Activated effector memory CD4-positive, alpha-beta T cell treated with anti-CD3 and anti-CD28 coated beads, Interleukin-2, amount 50 U/mL, for 16 hours (primary cell): ENCODE measurements at places on chromosomes 2 and 18.
A peak's percentile ranks its signal among the peaks of the same experiment; 100 is the strongest.

DNA sequence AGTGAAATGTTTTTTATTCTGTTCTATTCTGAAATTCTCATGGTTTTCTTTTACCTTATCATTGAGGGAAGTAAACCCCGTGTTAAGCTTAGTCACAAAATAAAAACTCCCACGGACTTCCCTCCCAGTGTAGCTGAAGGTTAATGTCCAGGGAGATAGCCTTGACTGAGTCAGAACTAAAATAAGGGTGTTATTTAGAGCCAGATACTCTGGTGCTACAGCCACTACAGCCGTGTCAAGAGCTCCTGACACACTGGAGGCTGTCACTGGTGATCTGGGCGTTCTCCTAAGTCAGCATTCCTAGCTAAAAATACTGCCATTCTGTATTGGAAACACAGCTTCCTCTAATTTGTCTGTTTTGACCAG, 82.0 kb upstream of the RANBP2 start:
- no peak for DNase-seq

DNA sequence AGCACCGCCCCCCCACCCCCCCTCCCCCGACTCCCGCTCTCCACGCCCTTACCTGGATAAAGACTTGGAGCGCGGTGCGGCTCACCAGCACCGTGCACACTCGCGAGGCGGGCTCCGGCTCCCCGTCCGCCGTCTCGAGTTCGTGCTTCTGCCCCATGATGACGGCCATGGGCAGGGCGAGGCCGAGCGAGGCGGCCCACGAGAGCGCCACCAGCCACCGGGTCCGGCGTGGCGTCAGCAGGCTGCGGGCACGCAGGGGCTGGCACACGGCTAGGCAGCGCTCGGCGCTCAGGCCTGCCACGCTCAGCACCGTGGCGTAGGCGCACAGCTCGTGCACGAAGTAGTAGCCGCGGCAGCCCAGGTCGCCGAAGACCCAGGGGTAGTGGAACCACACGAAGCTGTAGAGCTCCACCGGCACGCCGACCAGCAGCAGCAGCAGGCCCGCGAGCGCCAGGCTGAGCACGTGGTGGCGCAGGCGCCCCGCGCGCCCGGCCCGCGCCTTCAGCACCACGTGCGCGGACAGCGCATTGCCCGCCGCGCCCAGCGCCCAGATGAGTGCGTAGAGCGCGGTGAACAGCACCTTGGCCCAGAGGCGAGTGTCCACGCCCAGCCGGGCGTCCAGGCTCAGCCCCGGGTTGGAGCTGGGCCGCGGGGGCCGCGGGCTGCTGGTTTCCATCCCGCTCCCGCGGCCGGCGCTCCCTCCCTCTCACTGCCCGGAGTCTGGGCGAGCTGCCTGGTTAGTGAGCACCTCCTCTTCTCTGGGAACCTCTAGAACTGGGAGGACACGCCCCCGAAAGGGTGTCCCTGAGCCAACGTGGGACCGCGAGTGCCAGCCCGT, at the start of gene NTSR2:
Gene NTSR2 (minus strand): TSS at position 742 of the 838 bp plus-strand sequence. CDS start 66 bp downstream, at position 676.
- DNase-seq: no peak

DNA sequence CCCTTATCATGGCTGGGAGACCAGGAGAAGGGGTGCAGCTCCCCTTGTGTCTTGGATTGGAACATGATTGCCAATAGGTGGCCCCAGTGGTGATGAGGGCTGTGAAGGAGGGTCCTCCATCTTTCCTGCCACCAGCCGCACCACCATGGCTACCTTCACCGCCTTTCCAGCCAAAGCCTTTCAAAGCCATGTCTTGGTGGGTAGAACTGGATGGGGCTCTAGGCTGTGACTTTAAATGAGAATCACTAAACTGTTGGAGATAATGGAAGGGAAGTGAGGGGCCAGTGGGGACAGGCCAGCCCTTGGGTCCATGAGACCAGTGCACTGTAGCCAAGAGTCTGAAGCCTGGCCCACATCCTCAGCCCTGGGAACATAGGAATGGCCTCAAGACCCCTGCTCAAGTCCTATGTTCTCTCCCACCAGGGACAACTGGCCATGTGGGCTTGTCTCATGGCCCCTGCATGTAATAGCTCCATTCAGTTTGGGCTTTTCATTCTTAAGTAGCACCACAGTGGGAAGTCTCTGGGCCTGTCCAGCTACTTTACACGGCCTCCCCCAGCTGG, 345.7 kb downstream of the DYSF start:
- peak; percentile 36 for DNase-seq

GRCh38 chr2:23567161-23567756, 182.3 kb downstream of the KLHL29 start:
- no peak for DNase-seq

- no peak for DNase-seq
Observed at GRCh38 chr18:8365528-8365927, 243.7 kb upstream of the RAB12 start.

- DNase-seq: peak; percentile 74
Observed at GRCh38 chr18:58135701-58136331, 91.8 kb downstream of the NEDD4L start.

- no peak for DNase-seq
Observed at GRCh38 chr18:34857320-34857719, 147.2 kb downstream of the DTNA start.

DNA sequence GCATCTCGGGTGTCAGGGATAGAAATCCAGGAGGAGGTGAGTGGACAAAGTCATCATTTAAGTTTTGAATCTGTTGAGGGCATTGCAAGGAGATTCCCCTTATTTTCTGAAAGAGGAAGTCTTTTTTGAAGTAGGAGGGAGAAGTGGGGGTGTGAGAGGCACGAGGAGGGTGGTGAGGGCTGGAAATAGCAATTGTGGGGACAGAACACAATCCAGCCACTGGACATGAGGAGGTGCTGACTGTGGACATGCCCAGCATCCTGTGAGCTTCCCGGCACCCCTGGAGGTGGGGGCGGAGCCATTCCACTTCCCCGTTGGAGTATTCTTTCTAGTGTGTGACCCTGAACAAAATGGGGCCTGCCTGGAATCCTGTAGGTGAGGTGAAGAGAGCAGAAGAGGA, 310.7 kb upstream of the EPAS1 start:
- DNase-seq: no peak

DNA sequence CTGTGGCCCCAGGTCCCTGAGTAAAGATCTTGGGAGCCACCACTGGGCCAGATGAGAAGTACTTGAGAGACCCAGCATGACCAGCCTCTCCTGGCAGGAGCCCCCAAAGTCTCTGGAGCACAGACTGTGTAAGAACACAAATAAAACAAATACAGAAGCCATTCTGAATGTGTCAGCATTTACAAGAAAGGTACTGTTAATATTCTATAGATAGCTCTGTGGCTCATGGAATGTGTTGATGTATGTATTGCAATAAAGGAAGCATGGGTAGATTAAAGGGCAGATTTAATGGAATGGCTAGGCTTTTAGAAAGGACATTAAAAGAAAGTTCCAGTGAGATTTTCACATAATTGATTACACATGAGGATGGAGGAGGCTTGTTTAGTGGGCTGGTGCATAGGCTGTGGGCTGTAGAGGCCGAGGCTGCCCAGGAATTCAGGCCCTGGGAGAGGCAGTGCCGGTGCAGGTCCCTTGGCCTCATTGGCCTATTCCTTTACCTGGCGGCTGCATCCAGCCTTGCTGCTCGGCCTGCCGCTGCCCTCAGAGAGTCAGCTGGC, 127.7 kb upstream of the DLX2 start:
- no peak for DNase-seq

DNA sequence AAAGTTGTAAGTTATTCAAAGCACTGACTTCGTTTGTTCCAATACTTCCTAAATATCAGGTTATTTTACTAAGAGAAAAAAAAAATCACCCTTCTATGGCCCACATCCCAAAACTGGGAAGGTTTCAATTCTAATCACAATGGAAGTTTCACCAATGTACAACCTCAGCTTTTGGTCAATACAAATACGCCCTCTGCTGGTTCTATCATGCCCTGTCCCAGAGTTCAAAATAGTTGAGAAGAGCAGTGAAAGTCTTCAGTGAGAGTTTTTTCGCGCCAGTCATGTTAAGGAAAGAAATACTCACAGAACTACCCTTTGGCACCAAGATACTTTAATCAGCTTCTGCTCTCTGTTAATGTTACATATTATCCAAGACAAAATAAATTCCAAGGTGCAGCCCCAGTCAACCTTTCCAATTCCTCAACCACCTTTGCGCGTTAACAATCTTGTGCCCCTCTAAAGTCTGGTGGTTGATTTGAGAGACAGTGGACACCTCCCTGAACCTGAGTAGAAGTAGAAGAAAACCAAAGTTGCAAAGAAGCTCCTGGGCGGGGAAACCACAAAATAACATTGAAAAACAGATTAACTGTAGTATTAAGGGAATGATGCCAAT, 59.9 kb downstream of the SUMO1 start:
- peak; percentile 67 for DNase-seq

GRCh38 chr2:158830201-158830600, 35.1 kb downstream of the DAPL1 start:
- no peak for DNase-seq

DNA sequence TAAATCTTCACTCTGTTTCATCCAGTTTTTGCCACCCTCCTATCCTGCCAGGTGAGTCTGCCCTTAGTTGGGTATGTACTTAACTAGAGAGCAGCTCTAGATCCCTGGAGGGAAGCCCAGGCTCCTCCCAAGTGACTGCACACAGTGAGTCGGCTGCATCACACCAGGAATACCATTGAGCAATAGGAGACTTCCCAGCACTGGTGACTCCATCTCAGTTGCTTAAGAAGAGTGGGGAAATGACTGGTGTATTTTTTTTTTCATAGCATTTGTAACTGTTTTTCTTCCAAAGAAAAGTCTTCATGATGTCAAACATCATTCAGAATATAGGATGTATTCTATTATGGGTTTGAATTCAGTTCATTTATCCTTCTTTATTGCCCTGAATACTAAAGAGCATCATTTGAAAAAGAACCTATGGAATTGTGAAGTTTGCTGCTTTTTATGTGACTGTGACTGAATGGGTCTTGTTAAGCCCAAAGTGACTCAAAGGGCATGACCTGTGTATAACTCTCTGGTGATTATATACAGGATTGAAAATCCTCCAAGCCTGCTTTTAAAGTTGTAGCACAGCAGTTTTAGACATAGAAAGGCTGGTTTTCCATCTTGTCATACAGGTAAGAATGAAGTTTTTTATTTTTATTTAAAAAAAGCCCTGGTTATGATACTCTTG, 84.3 kb downstream of the MAP3K20 start:
- no peak for DNase-seq

- no peak for DNase-seq
Observed at GRCh38 chr18:10147752-10148151, 233.9 kb downstream of the VAPA start.

- DNase-seq: no peak
Observed at GRCh38 chr2:26325851-26326250, 20.1 kb upstream of the SELENOI start.

GRCh38 chr2:159202568-159203071, 83.9 kb downstream of the WDSUB1 start:
- no peak for DNase-seq

- no peak for DNase-seq
Observed at GRCh38 chr2:161033059-161033660, 127.1 kb upstream of the TANK start.

DNA sequence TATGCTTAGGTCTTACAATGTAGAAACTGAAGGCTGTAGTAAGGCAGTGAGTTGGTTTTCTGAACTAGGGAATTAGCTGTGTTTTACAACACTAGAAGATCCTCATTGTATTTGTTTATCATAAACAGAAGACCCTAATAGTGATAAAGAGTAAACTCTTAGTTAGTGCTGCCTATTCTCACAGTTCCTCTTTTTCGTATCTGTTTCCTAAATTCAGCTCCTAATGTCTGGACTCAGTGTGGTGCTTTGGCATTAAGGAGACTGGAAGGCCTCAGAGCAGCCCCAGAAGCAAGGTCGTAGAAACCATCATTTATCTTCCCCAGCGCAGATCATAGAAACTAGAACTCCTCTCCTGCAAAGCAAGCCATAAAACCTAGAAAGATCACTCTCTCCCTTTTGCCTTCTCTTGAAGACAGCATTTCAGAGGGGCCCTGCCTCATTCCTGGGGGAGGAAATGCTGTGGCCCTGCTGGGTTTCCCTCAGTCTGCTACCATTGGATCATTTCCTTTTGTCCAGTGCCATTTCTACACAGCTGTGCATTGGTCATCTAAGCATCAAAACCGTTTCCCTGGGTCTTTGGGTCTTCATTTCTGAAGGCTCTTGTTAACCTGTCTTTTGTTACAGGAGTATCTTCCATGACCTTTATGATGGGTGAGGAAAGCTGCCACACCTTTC, 4.7 kb downstream of the ACP1 start:
- no peak for DNase-seq

DNA sequence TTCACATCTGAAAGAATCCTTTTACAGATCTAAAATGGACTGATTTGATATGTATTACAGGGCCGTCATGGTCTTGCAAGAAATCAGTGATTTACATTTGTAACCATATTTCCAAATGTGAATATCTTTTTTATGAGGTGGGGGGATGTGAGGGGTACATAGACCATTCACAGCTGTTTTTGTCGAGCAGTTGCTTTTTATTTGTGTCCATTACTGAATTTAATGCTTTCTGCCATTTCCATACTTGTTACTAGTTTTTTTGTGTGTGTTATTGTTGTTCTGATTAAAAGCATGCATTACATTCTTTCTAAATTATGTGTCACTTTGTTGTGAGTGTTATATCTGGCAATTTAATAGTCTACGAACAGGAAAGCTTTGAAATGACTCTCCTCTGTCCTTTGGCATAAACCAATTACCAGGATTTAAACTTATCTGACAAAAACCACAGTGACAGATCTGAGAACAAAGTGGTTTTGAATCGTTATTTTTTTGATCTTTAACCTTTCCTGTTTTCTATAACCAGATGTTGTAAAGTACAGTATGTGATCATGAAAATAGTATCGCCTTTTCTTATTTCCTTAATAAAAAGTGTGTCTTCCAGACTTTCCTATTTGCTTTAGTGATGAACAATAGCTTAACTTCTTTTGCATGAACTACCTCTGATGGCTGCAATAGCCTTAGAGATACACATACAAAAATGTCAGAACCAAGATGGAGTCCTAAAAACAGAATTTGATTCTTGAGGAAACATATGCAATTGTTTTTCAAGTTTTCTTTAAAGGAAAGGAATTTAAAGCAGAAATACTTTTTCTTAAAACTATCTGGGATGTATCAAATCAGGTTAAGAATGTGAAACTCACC, 354.2 kb upstream of the ACVR2A start:
- no peak for DNase-seq

- DNase-seq: no peak
Observed at GRCh38 chr2:200203381-200203827, 103.1 kb upstream of the SPATS2L start.

DNA sequence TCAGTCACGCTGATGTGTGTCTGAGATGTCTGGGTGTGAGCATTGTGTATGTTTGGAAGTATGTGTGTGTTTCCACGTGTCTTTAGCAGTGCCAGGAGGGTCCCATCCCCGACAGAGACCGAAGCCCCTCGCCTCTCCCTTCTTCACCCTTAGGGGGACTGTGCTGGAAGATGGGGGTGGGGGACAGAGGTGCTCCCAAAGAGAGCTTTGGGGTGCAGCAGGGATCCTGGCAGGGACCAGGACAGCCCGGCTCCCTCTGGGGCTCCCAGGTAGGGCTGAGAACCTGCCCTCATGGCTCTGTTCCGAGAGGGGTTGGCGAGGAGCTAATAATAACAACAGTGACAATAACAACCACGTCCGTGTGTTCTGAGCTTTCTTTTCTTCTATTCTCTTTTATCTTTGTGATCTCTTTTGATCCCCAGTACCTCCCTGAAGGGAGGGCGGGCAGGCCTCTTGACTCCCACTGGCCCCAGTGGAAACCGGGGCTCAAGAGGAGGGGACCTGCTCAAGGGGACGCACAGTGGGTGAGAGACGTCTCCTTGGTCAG, 57.6 kb downstream of the SMAD7 start:
- DNase-seq: peak; percentile 38

- DNase-seq: no peak
Observed at GRCh38 chr2:47236503-47237215, 81.6 kb upstream of the STPG4 start.
